ENCODE measurements at places on chromosomes 3 and 15.

DNA sequence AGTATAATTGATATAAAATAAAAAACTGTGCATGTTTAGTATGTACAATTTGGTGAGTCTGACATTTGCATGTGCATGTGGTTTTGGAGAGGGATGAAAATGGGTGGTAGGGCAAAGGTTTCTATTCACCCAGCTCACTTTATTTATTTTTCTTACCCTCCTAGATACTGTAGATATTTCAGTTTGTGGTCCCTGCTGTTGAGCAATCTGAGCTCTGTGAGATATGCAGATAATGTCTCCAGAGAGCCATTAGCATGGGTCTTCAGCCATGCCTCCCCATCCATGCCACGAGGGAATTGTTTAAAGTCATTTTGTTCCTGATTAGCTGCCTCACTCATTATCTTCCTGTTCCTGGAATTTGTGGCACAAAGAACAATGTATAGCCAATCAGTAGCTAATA, 44.4 kb upstream of the B3GALNT1 start:
- no peak for DNase-seq

DNA sequence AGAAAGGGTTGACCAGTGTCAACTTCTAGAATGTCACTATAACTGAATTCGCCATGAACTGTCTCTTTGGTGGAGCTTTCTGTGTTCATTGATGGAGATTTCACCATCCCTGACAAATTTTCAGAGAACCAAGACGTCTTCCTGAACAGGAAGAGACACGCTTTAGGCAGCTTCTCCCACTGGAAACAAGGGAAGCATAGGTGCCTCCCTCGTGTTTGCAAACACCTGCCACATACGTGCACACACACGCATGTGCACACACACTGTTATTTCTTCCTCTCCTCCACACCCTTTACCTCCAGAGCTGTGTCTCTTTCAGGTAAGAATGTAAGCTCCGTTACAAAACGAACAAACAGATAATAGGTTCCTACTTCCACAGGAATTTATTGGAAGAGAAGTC, 15.6 kb downstream of the ARRDC4 start:
- DNase-seq = no peak

DNA sequence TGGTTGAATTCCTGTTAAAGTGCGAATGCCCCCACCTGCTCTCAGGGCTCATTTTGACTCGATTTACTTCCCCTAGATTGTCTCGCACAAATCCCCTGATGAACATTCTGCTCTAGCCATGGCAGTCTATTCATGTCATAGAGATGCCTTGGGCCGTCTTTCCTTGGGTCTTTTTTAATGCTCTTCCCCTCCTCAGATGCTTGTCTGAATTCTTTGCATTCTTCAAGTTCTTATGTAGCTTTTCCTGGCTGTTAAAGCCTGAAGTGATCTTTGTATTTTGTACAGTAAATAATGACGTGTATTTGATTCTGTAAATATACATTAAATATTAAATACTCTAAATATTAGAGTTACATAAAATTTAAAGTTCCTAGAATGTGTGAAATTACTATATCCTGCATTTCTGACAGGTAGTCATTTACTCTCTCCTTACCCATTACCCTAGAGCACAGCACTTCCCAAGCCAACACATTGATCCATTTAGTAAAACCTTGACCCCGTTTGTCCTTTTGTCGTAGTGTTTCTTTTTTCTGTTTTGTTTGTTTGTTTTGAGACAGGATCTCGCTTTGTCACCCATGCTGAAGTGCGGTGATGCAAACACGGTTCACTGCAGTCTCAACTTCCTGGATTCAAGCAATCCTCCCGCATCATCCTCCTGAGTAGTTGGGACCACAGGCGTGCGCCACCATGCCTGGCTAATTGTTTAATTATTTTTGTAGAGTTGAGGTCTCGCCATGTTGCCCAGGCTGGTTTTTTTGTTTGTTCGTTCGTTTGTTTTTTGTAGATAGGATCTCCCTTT, 47.9 kb downstream of the YEATS2 start:
- peak; percentile 11 for DNase-seq

DNA sequence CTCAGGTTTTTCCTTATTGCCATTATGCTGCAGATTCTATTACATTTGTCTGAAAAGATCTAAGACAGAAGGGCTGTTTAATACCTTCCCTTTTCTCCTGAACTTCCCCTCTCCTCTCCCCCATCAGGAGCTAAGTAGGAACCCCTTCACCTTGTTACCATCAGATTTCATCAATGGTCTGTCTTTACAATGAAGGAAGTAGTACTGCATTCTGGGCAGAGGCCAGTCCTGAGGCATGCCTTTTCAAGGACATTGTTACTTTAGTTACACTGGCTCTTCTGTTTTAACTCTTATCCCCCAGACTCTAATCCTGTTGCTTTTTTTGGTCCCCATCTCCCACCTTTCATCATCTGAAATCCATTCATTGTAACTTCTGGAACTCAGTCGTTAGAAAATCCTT, 8.1 kb downstream of the CTNNB1 start:
- no peak for DNase-seq

- peak; percentile 52 for DNase-seq
Measured at GRCh38 chr3:127172781-127173515, 20.0 kb upstream of the PRR23E start.

DNA sequence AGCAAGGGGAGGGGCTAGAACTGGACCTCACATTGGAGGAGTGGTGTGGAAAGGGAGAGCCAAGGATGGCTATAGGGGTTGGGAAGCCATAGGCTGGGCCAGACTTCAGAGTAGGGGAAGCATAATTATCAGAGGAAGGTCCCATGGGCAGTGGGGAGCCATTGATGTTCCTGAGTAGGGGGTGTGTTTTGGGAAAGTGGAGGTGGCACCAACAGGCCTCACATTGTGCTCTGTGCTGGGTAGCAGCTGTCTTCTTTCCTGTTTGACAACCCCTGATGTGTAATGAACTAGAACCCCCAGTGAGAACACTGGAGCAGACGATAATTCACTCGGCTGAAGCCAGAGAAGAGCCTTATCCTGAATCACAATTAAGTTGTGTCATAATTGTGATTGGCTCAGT, 41.2 kb downstream of the SLC6A11 start:
- no peak for DNase-seq

DNA sequence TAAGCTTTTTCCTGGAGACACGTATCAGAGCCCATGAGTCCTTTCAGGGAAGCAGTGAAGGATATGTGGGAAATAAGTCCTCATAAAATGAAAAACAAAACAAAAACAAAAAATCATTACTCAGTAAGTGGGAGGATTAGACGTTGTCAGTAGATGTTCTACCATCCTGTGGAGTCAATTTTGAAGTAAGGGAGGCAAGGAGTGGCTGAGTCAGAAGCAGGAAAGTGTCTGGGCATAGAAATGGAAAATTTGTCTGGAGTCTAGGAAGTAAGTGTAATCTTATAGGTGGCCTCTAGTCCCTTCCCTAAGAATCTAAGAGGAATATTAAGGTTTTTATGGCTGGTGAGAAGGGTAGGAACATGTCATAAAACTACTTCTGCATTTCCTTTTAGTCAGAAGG, 339.8 kb upstream of the SEMA6D start:
- DNase-seq = no peak

GRCh38 chr15:34655326-34655725, 71.9 kb upstream of the GOLGA8B start:
- DNase-seq = no peak

DNA sequence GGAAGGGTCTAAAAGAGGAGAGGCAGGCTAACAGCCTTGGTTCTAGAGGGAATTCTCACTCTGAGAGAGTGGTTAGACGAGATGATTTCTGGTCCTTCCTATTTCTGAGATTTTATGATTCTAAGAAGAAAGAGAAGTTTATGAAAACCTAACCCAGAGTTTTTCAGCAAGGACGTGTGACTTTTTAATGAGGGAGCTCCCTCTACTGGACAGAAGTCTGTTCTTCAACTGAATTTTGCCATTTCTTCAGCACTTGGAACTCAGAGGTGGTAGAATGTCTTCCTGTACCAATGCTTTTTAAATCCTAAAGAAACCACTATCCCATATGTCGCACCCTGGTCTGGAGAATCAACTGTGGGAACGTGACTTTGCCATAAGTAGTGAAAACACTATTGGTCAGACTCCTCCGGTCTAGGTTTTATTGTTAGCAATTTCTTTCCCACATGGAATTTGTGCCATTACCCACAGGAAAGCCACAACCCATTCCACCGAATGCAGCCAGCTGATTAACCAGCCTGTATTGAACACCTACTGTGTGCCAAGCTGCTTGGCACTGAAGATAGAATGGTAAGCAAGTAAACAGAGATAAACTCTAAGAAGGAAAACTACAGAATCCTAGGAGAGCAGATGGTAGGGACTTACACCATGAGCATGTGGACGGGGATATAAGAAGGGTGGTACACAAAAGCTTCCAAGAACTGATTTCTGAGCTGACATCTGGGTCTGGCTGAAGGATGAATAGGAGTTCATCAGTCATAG, 199.5 kb upstream of the LMCD1 start:
- peak; percentile 13 for DNase-seq

DNA sequence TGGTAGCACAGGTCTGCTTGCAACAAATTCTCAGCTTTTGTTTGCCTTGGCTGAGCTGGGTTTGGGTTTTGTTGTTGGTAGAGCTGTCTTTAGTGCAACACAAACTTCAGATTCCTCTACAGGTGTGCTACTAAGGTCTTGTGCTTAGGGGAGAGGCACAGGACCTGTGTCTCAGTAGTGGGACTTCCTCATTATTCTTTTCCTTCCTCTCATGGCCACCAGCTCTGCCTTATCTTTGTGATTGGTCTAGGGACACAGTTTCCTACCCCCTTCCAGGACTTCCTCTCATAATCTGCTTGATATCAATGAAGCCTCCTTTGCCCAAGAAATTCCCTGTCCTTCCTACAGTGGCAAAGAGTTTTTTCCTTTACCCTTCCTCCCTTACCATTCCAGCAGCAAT, 24.9 kb upstream of the DNAAF4 start:
- no peak for DNase-seq

DNA sequence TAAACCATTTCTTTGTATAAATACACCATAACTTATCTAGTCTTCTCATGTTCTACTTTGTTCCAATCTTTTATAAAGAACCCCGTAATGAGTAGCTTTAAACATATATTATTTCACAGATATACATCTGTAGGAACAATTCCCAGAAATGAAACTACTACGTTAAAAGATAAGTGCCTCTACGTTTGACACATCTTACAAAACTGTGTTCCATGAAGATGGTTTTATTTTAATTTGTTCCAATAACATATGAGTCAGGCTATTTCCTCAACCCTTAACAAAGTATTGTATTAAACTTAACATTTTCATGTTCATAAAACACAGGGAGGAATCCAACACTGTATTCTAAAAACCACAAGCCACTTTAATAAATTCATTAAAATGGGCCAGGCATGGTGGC, 52.9 kb downstream of the TRPM7 start:
- DNase-seq = no peak

DNA sequence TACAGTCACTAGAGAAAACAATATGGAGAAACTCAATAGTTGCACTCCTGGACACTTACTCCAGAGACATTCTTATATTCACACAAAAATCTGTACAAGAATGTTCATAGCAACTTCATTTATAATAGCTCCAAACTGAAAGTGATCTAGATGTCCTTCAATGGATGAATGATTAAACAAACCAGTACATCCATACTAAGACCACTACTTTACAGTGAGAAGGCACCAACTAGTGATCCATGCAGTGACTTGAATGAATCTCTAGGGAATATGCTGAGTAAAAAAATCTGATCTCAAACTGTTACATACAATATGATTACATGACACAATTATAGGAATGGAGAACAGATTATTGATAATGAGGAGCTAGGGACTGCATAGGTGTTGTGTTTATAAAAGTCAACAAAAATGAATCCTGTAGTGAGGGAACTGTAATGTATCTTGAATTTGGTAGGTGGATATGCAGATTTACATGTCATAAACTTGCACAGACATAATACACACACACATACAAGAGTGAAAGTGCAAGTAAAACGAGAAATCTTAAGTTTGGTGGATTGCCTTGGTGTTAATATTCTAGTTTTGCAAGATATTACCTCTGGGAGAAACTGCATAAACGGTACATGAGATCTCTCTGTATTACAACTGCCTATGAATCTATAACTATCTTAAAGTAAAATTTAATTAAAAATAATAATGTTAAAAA, 85.7 kb downstream of the SPATA16 start:
- DNase-seq = no peak

GRCh38 chr15:45184562-45185041, 3.2 kb downstream of the SHF start:
- DNase-seq = no peak

- no peak for DNase-seq
Measured at GRCh38 chr3:121737644-121738043, 11.9 kb downstream of the GOLGB1 start.

- DNase-seq = peak; percentile 40
Measured at GRCh38 chr3:28940530-28940929, 340.3 kb upstream of the RBMS3 start.

- no peak for DNase-seq
Measured at GRCh38 chr15:39239562-39239961, 341.3 kb upstream of the THBS1 start.

DNA sequence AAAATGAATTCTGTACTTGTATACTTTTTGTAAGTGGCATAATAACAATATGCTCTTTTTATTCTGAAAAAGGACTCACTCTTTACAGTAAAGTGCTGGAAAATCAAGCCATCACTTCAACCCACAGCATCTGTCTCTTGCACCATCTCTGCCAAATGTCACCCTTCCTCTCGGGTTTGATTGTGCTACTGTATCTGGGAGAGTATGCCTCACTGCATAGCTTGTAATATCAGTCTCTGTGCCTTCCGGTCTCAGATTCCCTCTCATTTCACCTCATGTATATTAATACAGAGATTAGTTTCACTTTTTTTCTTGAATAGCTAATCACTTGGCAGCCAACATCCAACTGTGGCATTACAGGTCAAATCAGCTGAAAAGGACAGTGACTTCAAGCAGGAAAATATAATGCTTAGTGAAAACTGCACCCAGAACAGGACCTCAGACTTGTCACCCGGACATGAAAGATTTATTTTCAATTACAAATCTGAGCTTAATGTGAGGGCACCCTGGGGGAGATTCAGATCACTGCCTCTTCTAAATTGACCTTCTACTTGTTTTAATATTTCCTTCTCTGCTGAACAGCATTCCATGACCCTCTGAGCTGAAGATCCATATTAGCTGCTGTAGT, 605.8 kb upstream of the NAALADL2 start:
- DNase-seq = no peak

- no peak for DNase-seq
Measured at GRCh38 chr3:167318306-167318705, 61.8 kb downstream of the ZBBX start.

GRCh38 chr15:38215707-38216106, 36.9 kb upstream of the SPRED1 start:
- no peak for DNase-seq

GRCh38 chr15:91471468-91471867, 371.4 kb downstream of the SV2B start:
- DNase-seq = no peak

Measured in amniotic stem cell (primary cell).